ENCODE measurements at places on chromosomes 2 and 18.
A peak's percentile ranks its signal among the peaks of the same experiment; 100 is the strongest.

DNA sequence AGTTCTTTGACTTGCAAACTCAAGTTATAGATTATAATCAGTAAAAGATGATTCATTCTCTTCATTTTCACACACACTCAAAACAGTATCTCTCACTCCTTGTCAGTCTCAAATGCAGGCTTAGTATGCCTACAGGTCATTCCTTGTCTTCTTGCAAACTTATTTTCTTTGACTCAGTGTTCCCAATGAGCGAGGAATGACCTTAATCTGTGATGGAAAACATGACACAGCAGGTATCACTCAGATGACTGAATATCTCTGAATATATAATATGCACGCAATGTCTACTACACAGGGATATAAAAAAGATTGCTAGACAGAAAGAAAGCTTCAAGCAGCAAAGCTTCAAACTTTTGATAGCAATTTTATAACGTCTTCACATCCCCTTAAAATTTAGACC, 127.8 kb upstream of the RGPD4 start:
- no peak for DNase-seq

GRCh38 chr2:176781570-176782217, 430.9 kb upstream of the HNRNPA3 start:
- DNase-seq, result no peak

DNA sequence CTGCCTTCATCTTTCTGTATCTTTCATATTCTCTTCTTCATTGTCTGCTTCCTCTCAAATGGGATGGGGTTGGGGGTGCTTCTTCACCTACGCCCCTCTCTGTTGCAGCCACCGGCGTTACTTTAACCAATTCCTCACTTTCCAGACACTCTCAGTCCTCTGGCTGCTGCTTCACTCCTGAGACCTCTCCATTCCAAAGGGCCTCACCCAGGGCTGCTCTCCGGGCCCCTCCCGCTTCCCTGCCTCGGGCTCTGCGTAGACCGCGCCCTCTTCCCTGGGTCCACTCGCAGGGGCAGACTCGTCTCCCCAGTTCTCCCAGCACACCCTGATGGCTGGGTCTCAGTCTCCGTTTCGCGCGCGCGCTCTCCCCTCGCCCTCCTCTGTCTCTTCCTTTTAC, 926 bp downstream of the SERPINB8 start:
- DNase-seq, result peak; percentile 19

DNA sequence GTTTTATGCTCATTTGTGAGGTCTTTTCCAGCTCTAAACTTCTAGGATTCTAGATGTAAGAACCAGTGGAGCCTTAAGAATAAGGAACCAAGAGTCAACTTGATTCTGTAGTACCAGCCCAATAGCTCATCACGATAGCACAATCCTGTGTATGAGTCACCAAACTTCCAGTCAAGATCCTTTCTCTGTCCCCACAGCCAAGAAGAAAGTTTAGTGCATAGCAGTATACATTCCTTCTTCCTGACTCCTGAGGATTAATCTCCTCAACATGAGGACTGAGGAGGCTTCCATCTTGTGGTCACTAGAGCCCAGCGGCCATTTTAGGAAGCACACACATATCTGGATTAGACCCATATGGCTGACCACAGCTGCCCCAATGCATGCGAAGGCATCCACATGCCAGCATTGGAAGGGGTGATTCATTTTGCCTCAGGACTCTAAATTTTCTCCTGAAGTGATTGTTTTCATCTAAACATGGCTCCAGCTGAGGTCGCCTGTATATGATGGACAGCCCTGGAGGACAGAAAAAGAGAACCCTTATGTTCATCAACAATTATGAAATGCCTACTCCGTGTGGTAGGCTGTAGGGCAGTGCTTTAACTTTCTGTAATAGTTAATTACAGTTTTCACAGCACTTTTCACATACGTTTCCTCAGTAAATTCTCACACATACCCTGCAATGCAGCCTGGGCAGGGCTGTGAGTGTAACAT, 53.5 kb downstream of the RASGRP3 start:
- DNase-seq, result no peak

GRCh38 chr18:6901286-6901926, 171.9 kb downstream of the ARHGAP28 start:
- no peak for DNase-seq

DNA sequence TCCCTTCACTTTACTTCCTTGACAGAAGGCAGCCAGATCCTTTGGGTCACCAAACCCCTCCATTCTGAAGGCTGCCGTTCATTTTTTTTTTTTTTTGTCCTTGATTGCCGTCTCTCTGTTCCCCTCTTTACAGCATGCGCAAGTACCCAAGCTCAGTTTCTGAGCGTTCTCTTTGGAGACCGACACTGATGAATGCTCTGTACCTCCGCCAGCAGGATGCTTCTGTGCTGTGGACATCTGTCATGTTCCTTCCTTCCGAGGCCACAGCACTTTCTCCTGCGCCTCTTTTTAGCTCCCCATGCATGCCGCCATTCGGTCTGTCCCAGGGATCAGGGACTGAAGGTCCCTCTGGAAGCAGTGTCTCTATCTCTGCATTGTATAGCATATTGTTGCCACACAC, 278.7 kb upstream of the RAB12 start:
- DNase-seq, result no peak

DNA sequence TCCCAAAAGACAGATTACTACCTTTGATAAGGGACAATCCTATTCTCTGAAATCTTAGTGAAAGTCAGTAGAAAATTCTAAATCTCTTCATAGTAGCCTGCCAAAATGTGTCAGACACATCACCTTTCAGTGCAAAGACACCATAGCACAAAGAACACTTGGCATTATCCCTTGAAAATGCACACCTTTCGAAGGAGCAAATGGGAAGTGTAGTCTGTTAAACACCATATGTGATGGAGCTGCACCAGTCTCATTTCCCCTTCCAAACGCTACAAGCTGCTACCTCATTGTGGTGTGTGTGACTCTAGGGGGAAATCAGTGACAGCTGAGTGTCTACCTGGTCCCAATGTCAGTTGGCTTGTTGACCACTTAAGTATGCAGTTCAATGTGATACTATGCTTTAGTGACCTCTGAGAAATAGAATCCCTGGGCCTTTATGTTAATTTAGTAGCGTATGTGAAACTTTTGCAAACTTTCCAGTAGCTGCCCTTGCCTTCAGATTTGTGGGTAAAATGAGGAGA, 551.7 kb downstream of the ARHGAP15 start:
- no peak for DNase-seq

GRCh38 chr18:6328621-6329010, 86.1 kb downstream of the L3MBTL4 start:
- no peak for DNase-seq

GRCh38 chr2:877747-878146, 72.9 kb upstream of the SNTG2 start:
- no peak for DNase-seq

GRCh38 chr2:174493549-174494331, 6.9 kb upstream of the GPR155 start:
- DNase-seq, result no peak

DNA sequence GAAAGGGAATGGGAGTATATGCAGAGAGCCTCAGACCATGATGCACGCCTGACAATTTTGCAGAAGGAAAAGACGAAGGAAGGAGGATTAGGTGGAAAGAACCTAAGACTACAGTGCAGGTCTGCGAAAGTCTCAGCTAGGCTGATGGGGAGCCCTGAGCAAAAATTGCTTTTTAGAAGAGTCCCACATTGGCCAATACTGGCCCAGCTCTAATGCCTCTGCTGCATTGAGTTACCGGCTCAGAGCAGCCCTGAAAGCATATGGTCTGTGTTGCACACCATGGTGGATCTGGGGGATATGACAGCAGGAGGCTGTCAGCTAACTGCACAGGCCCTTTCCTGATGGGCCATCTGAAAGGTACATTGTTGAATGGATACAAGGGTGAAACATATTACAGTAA, 48.3 kb upstream of the CAVIN2 start:
- no peak for DNase-seq

DNA sequence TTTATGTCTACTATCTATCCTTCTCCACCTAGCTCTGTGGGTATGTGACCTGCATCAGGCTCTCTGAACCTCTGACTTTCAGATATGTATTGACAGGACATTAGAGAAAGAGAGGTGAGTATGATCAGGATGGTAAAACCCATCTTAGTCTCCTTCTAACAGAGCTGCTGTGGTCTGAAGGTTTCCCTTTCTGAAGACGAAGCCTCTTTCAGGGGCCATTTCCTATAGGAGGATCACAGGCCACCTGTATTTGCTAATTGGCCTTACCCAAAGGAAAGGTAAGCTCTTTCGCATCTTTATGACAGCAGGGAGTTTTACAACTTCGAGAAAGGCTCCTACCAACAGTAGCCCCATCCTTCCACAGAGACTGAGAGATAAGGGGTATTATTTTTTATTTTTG, 442.9 kb downstream of the KCNJ3 start:
- no peak for DNase-seq

DNA sequence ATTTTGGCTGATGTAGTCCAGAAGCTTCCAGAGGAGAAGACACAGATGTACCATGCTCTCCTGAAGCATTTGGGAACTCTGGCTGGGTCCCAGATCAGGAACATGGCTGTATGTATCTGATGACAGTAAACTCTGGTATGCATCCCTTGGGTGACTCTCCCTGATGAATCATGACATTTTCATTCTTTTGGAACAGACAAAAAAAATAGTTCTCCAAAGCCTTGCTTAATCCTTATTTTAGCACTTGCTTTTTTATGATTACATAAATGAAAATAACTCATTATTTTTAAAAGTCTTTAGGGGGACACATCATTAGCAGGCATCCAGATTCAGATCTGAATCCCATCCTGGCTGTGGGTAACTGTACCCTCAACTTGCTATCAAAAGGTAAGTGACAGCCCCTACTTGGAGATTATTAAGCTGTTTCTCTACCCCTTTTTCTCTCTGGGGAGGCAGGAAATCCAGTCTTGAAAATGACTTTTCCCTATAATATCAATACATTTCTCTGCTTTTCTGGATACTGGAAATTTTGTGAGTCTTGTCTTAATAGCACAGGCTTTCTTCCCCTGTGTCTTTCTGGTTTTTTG, 23.3 kb downstream of the AOX1 start:
- DNase-seq, result no peak

DNA sequence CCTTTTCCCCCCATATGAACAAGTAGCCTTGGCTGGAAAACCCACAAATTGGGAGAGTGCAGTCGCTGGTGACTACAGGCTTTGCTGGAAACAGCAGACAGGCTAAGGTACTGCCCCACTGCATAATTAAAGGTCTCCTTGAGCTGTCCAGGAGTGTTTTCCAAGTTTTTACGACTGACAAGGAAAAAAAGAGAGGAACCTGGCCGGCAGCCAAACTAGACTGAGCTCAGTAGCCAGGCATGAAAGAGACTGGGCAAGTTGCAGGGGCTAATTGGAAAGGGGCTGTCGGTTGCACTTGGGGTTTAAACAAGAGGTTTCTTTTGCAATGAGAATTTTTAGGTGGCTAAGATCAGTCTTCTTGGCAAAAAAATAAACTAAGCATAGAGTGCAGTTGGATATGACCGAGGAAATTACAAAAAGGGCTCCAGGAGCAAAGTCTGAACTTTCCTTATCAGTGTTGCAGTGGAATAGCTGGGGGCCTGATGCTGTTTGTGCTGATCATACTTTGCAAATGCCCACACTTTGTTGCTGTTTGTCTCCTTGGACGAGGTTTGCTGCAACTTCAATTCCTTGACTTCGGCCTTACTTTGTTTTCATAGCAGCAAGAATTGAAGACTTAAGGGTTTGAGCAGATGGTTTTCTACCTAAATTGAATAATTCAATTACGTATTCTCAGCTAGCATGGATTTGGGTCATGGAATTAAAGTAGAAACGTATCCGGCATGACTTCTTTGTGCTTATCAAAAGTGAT, 2.1 kb downstream of the GULP1 start:
- DNase-seq, result peak; percentile 28

DNA sequence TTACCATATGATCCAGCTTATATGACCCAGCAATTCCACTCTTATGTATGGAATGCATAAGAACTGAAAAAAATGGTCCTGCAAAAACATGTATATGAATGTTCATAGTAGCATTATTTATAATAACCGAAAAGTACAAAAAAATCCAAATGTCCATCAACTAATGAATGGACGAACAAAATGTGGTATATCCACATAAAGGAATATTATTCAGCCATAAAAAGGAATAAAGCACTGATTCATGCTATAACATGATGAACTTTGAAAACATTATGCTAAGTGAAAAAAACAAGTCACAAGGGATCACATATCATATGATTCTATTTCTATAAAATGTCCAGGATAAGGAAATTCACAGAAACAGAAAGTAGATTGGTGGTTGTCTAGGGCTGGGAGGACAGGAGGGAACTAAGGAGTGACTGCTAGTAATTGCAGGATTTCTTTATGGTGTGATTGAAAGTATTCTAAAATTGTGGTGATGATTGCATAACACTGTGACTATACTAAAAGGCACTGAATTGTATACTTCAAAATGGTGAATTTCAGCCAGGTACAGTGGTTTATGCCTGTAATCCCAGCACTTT, 10.0 kb upstream of the DIS3L2 start:
- DNase-seq, result no peak

DNA sequence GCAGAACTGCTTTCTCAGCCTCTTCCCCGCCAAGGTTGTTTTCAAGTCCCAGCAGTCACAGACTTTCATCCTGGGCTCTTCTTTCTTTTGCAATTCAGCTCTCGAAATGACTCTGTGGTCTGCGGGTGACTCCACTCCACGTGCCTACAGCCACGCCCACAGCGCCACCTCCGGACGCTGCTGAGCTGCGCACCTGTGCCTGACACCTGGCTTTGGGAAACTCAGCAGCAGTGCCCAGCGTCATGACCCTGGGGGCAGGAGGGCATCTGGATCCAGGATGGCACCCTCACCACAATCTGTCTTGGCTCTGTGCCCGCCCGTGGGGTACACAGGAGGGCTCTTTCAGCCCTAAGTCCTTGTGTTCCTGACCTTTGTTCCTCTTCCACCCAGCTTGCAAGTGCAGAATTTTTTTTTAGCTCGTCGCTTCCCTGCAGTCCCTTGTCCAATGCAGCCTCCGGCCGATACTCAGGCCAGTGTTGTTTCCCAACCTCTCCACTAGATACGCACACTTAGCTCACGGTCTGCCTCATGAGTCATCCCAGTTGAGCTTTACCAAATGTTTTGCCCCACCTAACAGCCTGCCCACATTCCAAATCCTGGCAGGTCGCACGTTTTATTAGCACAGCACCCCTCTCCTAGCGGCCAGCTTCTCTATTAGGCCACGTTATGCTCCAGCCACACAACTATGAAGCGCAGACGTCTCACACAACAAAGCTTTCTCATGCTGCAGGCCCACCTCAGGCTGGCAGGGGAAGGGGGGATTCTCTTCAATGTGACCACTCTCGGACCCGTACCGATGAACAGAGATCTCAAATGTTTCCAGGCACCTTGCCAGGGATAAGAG, 6.5 kb upstream of the CAPN10 start:
- no peak for DNase-seq

- DNase-seq, result no peak
These were observed 21.8 kb downstream of the TMEM182 start for GRCh38 chr2:102783506-102784183.

DNA sequence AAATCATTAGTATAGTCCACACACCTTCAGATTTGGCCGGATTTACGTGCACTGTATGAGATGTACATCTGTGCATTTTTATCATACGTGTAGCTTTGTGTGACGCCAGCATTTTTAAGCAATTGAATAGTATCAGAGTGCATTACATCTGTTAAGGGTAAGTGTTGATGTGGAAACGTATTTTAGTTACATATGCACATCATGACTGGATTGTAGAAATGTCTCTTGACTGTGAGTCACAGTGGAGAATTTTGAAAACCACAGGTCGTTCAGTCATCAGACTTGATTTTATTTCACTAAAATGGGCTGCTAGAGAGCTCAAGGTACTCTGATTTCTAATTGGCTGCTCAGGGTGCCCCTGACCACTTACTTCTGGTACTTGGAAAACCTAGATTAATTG, 5.4 kb upstream of the GPBAR1 start:
- DNase-seq, result no peak

GRCh38 chr18:11310476-11311086, 161.2 kb upstream of the PIEZO2 start:
- DNase-seq, result peak; percentile 76
